ENCODE measurements at places on chromosomes 1 and 21.

- DNase-seq: no peak
Measured at GRCh38 chr1:229949500-229949899, 117.5 kb upstream of the GALNT2 start.

- DNase-seq: no peak
Measured at GRCh38 chr21:22691658-22692057, 1693.4 kb downstream of the NCAM2 start.

GRCh38 chr1:43914576-43915525 lies 18.8 kb upstream of the ARTN start:
- DNase-seq: no peak

GRCh38 chr1:97680894-97681293 lies 239.9 kb downstream of the DPYD start:
- DNase-seq: no peak

- no peak for DNase-seq
Measured at GRCh38 chr1:3130268-3130667, 61.3 kb downstream of the PRDM16 start.

DNA sequence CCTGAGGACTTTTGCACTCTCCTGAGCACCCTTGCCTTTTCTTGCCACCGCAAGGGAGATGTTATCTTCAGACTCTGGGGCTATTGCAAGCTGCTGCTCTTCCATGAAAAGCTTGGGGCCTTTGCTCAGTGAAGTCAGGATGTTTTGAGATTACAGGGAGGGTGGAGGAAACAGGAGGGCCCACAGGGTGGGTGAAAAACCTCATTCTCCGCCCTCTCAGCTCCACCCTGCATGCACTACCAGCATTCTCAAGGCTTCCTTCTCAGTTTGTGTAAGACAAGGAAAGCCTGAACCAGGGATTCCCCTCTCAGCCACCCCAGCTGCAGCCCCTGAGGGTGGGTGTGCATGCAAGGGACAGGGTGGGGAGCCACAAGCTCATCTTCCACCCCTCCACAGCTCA lies 25.8 kb upstream of the ZNF648 start:
- no peak for DNase-seq

- DNase-seq: no peak
Measured at GRCh38 chr1:112721966-112722524, 6.9 kb upstream of the PPM1J start.

DNA sequence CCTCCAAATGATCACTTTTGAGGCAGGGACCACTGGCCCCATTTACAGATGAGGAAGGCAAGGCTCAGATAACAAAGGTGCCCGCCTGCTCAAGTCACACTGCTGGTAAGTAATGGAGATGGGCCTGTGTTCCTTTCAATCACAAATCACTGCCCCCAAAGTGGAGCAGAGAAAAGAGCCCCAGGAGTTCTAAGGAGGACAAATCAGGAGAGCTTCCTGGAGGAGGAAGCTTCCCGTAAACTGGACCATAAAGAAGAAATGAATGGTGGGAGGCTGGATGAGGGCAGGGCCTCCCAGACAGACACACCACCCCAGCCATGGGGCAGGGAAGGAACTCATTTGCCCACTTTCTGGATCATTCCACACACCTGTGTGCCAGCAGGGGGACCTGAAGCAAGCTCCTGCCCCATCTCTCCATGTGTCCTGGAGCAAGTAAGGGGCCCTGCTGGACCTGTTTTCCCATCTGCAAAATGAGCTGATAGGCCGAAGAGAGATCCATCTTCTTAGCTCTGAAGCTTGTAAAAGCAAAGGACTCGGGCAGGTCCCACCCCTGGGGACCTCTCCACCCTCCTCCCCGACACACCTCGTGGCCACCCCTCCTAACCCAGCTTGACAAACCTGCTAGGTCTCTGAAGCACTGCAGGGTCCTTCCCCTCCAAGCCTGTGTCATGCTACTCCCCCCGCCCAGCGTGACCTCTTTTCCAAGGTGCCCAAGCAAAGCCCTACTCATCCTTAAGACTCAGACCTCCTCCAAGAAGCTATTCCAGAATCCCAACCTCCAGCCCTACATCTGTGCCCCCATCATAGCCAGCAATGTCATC lies 5.5 kb downstream of the LAPTM5 start:
- no peak for DNase-seq

DNA sequence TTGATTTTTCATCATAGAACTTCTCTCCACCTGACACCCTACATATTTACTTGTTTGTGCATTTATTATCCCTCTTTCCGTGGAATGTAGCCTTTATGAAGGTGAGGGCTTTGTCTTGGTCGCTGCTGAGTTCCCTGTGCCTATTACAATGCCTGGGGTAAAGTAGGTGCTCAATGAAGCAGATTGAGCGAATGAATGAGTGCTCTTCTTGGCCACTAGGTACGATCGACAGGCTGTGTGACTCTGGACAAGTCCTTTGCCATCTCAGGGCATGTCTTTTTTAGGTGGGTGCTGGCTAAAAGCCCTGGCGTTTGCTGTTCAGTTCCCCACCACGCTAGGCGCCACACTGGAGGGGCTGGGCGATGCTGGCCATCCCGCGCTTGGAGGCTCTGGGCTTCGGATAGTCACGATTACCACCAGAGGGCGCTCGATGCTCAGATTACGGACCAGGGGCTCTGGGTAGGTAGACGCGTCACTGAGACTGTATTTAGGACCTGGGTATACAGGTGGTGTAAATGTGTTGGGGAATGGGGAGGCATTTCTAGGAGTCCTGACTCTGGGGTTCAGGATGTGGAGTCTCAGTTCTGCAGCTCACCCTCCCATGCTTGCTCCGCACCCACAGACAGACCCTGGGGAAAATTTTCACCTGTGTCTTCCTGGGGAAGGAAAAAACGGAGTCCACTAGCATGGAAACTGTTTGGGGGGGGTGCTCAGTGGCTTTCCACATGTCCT lies 71.0 kb upstream of the CSF3R start:
- DNase-seq: no peak

GRCh38 chr1:216914974-216915373 lies 191.7 kb upstream of the ESRRG start:
- no peak for DNase-seq

- DNase-seq: no peak
Measured at GRCh38 chr1:226813671-226814591, 56.5 kb upstream of the PSEN2 start.

GRCh38 chr1:84721152-84721551 lies 30.9 kb upstream of the SSX2IP start:
- DNase-seq: no peak

- no peak for DNase-seq
Measured at GRCh38 chr1:55702064-55702463, 486.9 kb upstream of the USP24 start.

DNA sequence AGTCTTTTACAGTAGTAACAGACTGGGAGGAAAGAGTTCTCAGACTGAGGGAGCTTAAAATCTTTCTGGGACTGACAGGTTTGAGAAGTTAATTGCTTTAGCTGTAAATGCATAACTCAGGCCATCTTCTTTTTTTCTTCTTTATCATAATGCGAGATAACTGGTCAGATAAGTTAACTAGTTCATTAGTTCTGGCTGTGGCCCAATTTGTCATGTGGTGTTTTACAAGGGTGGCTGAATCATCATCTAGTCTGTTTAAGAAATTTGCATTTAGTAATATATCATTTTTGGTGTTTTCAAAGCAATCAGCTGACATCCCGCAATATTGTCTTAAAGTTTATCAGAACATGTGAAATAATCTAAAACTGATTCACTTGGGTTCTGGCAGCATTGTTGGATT lies 14.0 kb downstream of the HSD3B2 start:
- DNase-seq: no peak

GRCh38 chr1:168146160-168146539 lies 9.4 kb upstream of the GPR161 start:
- no peak for DNase-seq

DNA sequence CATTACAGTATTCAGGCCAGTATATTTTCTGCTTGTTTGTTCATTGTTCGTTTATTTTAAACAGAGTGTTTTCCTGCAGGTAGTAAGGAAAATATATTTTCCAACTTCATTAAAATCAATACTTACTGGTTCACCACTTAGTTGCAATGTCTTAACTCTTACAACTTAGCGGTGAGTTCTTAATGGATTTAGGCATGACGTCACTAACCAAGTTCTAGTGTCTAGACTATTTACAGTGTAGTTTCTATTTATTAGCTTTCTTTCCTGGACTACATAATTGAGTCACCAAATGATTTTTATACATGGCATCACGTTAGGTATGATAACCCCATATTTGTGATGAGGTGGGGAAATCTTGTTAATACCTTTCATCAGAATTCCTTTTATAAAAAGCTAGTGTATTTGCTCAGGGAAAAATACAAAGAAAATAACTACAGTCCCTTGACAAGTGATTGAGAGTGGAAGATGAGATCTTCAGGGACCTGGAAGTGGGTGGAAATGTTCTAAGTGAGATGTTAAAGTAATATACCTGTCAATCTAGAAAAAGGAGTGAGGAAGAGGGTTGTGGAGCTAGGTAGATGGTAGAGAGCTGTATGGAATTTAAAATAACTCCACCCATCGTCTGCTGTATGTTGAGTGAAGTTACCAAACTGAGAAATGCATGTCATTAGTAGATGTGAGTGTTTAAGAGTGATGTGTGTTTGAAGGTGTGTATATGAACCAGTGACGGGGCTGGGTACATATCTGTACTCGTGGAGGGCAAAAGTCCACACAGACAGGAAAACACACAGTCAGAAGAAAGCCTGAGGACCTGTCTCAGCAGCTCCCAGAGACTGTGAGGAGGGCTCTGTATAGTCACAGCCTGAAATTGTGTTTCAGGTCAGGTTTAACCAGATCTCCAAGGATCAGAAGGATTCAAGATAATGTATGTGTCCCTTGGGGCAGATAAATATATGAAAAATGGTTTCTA lies 197.6 kb upstream of the ADAMTS5 start:
- no peak for DNase-seq

GRCh38 chr21:38396325-38396724 lies 102.0 kb downstream of the ERG start:
- no peak for DNase-seq

DNA sequence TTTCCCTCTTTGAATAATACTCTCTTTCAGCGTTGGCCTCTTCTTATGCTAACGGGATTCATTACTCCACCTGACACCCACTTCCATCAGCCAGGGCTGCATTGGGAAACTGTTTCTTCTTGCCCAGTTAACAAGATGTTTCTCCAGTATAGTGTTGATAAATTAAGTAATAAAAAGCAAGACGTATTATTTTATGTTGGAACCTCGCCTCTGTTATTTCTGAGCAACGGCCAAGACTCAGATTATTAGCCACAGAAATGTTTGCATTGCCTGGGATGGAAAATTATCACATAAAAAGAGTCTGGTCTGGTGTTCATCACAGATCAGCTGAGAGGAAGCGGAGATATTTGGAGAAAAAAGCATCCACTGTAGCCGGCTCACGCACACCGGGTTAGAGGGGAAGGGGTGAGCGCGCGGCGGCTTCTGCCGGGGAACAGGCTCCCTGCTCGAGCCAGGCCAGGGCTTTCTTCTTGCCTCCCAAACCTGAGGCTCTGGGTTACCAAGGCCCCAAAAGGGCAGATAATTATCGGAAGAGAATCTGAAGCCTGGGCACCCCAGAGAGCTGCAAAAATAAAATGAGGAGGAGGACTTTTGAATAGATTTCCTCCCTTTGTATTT lies 189.5 kb downstream of the PRDM16 start:
- DNase-seq: no peak

DNA sequence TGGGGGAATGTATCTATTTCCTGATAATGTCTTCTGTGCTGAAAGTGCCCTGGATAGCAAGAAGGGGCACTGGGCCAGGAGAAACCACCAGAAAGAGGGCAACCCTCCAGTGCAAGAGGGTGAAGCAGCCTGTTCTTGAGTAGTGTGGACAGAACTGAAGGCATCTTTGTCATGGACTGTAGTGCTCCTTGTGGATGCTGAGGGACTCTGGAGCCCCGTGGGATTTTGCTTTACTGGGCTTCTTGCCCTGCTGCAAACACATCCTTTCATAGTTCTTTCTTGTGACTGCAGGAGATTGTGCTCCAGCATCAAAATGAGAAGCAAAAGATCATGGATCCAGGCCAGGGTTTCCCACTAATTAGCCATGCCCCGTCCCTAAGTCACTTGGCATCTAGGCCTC lies 300.6 kb downstream of the ZNF326 start:
- no peak for DNase-seq
